ENCODE measurements at places on chromosomes 4 and X.
A peak's percentile ranks its signal among the peaks of the same experiment; 100 is the strongest.

DNA sequence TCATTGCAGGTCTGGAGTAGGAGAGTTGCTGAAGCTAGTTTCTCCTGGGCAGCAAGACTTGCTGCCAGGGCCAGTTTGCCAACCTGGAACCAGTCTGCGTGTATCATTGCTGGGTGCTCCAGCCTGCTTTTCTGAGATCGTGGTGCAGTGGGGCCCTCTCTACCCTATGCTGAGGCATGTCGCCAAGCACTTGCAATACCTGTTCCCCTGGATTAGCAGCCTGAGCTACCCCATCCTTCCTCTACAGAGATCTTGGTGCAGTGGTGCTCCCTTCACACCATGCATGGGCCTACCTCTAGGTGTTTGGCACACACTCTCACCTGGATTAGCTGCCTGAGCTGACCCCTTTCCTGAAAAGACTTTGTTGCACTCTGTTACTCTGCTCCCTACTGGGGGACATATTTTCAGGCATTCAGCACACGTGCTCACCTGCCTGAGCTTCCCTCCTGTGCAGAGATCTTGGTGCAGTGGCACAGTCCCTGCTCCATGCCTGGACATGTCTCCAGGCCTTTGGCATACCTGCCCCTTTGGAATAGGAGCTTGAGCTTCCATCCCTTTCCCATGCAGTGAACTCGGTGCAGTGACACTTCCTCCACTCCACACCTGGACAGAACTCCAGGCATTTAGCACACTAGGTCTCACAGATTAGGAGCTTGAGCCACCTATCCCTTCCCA is 133.7 kb upstream of the CXCL13 start:
- DNase-seq = no peak

GRCh38 chr4:71270901-71271300 is 67.9 kb upstream of the SLC4A4 start:
- DNase-seq = peak; percentile 7

- DNase-seq = no peak
Measured at GRCh38 chrX:139850968-139851367, 81.9 kb downstream of the ATP11C start.

DNA sequence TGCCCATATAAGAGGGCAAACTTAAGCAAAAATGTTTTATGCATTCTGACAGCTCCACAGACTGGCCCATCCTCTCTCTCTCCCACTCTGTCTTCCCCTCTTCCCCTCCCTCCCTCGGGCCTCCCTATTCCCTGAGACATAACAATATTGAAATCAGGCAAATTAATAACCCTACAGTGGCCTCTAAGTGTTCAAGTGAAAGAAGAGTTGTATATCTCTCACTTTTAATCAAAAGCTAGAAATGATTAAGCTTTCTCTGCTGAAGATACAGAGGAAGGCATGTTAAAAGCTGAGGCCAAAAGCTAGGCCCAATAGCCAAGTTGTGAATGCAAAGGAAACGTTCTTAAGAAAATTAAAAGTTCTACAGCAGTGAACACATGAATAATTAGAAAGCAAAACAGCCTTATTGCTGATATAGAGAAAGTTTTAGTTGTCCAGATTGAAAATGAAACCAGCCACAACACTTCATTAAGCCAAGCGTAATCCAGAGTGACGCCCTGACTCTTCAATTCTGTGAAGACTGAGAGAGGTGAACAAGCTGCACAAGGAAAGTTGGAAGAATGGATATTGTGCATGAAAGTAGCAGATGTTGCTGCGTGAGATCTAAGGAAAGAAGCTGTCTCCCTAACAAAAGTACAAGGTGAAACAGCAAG is 54.9 kb downstream of the USO1 start:
- no peak for DNase-seq

DNA sequence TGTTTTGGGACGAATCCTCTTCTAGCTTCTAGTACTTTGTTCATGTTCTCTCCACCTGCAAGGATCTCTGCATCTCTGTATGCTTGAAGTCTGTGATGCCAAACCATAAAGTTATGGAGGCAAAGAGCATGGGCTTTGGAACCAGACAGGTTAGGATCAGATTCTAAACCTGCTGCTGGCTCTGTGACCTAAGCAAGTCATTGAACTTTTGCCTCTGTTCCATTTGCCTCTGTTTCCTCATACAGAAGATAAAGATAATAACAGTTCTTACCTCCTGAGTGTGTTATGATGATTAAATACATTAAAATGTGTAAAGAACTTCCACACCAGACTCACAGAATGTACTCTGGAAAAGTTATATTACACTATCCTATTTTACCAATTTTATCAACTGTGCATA is 41.5 kb upstream of the RELL1 start:
- DNase-seq = no peak

- DNase-seq = no peak
Measured at GRCh38 chr4:156635051-156635450, 336.5 kb downstream of the PDGFC start.

DNA sequence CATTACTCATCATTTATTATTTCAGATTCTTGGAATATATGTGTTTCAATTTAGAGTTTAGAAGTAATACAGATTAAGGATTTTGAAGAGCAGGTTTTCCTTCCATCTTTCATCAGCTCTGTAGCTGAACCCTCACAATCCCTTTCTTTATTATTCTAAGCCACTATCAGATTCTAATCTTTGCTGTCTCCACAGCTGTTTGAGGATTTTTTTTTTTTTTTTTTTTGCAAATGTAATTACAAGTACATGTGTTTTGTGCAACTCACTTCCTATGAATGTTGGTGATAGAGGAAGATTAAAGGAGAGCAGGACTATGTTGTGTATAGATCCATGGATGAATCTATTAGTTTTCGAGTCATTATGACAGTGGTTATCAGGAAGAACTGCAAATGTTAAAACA is 87.4 kb upstream of the TENM3 start:
- no peak for DNase-seq

DNA sequence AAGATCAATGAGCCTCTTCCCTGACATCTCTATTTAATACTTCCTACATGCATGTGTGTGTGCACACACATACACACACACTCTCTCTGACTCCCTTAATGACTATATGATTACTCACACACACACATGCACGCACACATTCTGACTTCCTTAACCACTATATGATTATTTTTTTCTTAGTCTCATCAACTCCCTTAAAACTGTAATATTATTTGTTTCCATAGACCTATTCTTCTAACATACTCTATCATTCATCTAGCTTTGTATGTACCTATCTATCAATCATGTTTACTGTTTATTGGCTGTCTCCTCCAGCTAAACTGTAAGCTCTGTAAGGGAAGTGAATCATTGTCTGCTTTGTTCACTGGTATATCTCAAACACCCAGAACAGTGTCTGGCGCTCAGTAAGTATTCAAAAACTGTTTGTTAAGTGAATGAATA is 236.6 kb downstream of the RASL11B start:
- no peak for DNase-seq

DNA sequence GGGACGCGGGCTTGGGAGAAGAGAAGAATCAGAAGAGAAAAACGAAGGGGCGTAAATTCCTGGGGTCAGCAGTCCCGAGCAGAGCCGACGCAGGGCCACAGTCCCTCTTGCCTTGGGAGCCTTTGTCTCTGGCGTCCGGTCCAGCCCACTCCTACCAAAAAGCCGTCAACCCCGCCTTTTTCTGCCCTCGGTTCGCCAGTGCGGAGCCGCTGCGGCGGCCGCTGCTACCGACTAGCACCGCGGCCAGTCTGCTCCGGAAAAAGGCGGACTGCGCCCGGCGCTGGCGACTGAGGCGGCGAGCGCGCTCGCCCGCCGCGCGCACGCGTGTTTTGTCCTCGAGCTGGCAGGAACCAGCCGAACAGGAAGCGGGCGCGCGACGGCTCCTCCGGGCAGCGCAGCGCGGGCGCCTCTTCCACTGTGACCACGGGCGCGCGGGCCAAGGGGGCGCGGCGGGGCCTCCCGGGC is 502 bp downstream of the HNRNPDL start:
- no peak for DNase-seq

GRCh38 chrX:109190542-109190941 is 291.3 kb downstream of the GUCY2F start:
- no peak for DNase-seq

DNA sequence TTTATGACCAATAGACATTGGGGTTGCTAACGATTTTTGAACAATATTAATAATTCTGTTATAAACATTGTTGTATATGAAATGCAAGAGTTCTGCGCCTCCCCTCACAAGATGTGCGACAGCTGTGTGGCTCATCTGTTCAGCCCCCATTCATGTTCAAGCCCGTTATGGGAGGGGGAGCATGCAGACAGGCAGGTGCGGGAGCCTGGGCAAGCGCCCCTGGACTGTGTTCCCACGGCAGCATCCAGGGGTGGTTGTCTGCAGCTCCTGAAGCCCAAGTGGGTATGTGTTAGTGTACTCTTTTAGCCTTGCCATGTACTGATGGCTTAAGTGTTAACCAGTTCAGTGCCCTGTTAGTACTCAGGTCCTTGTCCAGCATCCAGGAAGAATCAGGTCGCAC is 34.6 kb downstream of the UGT2A3 start:
- DNase-seq = no peak

DNA sequence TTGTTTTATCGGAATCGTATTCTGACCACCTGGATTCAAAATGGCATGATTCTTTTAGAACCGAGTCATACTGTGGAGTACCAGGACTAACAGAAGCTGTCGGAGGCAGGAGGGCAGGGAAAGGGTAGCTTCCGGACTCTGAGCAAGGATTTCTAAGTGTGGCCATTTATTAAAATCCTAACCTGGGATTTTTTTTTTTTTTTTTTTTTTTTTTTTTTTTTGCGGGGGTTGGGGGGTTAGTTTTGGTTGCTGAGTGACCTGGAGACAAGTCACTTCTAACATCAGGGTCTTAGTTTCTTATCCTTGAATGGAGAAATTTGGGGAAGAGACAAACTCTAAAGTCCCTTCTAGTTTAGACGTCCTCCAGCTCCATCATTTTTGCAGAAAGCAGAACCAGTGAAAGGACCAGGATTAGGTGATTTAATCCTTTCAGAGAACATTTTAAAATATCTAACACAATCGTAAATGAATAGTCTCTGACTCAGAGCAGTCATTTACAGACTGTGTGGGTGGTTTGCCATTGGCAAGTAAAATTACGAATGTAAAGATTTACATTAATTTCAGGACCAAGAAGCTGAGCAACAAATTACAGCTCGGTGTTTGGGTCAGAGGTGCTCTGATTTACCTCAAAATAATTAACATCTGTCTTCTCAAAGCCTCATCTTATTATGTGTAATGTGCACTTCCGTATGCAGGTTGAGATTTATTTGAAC is 7.3 kb downstream of the SLC25A5 start:
- DNase-seq = no peak

DNA sequence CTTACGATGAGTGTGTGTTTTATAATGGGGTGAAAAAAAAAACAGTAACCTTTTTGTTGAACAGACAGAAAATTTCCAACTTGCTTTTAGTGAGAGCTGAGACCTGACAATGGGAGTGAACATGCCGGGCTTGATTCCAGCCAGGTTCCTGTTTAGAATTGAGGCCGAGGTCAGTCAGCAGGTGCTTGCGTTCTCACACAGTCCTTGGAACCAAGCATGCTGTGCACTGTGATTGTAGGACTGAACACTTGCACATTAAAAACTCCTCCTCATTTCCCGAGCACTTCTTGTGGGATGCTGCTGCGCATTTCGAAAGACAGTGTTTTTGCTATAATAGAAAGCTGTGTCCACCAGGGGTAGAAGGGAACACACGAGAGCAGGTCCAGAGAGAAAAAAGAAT is 51.8 kb downstream of the TMEM131L start:
- no peak for DNase-seq

- no peak for DNase-seq
Measured at GRCh38 chr4:17288151-17288550, 223.7 kb downstream of the QDPR start.

DNA sequence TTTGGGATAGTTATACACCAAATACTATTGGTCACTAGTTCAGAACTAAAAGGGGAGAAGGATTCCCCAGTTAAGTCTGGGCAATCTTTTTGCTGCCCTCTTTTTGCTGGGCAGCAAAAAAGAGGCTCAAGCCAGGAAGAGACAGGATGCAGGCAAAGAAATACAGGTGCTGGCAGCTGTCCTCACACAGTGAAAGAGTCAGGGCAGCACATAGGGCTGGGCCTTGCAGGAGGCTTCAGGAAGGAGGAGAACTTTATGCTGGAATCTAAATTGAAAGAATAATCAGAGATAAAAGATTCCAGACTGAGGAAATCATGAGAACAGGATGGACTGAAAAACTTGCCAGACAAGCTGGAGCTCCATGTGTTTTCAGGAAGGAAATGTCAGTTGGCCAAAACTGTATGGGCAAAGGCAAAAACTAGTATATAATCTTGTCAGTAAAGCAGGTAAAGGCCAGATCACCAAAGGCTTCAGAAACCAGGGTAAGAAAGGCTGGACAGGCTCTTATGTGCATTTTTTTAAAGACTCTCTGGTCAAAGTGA is 46.8 kb downstream of the PDGFC start:
- no peak for DNase-seq

Data from iPS DF 6.9 (cell line).